ENCODE measurements at places on chromosomes 6 and 20.

- peak; percentile 8 for DNase-seq
Measured at GRCh38 chr20:62010551-62011402, 54.9 kb downstream of the TAF4 start.

- DNase-seq: no peak
Measured at GRCh38 chr6:131004936-131005335, 58.1 kb downstream of the EPB41L2 start.

DNA sequence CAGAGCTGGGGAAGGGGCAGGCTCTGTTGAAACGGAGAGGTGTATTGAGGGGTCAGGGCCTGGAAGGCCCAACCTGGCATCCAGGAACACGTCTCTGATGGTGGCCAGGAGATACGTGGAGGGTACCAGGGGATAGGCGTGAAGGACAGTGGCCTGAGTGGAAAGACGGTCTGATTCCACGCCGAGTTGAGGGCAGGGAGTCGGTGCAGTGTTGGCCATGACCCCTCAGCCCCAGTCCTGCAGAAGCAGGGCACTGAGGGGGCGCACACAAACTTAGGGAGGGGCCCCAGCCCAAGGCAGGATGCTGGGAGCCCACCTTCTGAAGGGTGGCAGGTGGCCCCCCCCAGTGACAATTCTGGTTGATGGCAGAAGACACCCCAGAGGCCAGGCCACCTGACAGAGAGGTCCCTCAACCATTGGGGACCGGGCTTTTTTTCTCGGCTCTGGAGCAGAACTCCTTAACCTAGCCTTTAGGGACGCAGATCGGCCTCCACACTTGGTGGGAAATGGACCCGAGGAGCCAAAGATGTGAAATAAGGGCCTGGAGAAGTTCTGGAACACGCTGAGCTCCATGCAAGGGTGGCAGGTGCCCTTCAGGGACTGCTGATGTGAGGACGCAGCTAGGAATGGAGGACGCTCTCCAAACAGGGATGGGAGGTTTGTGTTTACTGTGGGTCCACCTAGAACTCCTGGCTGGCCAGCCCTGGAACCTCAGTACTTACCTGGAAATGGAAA lies 91.0 kb downstream of the TMEM242 start:
- no peak for DNase-seq

- DNase-seq: no peak
Measured at GRCh38 chr6:141653590-141653989, 479.1 kb upstream of the GJE1 start.

DNA sequence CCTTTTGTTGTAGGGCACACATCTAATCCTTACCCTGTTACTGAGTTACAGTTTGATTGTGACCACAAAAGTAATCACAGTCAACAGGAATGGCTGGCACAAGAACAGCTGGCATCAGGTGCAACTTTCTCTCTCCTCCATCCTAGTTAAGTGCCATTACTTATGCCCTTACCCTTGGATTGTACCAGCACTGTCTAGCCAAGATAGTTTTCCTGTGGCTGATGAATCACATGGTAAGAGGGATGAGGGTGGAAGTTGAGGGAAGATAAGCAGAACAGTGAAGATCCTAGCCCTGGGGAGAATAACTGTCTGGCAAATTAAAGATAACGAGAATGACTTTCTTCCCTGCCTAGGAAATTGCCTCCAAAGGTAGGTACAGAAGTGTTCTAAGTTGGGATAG lies 42.0 kb downstream of the RNF217 start:
- no peak for DNase-seq

DNA sequence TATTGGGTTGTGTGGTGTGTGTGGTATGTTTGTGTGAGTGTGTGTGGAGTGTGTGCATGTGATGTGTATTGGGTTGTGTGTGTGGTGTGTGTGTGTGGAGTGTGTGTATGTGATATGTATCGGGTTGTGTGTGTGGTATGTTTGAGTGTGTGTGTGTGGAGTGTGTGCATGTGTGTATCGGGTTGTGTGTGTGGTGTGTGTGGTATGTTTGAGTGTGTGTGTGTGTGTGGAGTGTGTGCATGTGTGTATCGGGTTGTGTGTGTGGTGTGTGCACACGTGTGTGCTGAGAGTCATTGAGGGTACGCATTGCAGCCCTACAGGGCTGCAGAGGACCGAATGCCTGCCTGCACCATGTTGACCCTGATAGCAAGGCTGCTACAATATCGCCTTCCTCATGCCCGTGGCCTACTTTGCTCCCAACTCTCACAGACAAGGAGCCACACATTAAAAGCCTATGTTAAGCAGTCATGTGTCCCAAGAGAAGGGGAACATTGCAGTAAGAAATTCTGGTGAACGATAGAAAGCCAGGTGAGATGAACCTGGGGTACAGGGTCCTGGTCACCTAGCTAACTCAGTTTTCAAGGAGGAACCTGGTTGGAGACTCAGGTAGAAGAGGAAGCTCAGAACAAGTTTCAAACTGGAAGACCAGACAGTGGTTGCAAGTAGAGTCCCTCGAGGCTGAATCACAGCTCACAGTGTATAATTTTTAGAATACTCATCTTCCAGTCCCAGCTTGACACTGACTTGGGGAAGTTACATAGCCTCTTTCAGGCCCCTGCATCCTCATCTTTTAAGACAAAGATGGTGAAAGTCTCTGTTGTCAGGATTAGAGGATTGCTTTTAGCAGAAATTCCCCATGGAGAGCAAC lies 45.7 kb upstream of the TMEM170B start:
- no peak for DNase-seq

DNA sequence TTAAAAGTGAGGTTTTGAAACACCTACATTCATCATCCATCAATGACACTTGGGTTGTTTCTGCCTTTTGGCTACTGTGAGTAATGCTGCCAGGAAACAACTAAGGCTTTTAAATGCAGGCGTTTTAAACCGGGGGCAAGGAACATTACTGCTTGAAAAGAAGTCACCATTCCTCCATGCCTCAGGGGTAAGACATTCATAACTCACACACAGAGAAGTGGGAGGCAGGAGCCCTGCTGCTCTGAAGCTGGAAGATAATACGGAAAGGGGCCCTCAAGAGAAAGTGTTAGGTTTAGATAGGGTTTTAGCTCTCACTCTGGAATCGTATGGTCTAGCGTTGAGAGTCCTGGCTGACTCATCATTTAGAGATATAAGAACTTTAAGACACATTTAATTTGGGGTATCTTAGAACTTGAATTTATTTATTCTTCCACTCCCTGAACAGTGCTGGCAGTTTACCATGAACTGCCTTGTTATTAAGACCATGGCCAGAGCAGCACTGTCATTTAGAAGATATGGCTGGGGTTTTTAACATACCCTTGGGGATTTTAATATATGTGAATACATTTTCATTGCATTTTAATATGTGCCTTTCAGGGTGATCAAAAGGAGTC lies 1.8 kb downstream of the TUBB1 start:
- DNase-seq: peak; percentile 38

- no peak for DNase-seq
Measured at GRCh38 chr6:5266423-5266822, 5.1 kb downstream of the FARS2 start.

- DNase-seq: no peak
Measured at GRCh38 chr6:23890543-23891227, 235.3 kb upstream of the NRSN1 start.

DNA sequence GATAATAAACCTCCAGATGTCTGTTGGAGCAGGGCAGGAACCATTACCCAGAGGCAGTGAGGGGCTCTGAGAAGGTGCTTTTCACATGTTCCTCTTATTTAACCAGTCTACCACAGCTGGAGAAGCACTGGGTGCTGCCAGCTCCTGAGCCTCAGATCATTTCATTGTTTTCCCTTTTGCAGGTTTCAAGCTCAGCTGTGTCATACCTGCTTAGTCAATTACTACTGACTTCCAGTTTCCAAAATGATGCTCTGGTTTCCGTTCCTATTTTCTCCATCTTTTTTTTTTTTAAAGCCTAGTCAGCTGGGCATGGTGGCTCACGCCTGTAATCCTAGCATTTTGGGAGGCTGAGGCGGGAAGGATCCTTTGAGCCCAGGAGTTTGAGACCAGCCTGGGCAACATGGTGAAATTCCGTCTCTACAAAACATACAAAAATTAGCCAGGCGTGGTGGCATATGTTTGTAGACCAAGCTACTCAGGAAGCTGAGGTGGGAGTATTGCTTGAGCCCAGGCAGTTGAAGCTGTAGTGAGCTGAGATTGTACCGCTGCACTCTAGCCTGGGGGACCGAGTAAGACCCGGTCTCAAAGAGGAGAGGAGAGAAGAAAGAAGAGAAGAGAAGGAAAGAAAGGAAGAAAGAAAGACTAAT lies 6.7 kb downstream of the FLOT1 start:
- no peak for DNase-seq

DNA sequence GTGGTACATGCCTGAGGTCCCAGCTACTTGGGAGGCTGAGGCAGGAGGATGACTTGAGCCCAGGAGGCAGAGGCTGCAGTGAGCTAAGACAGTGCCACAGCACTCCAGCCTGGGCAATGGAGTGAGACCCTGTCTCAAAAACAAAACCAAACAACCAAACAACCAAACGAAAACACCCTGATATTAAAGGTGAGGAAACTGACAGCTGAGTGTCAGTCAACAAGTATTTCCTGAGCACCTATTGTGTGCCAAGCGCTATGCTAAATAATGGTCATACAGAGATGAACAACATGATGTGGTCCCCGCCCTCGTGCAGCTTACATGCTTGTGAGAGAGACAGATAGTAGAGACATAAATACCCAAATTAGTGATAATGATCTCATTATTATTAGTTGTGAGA lies 1.9 kb upstream of the TULP1 start:
- DNase-seq: no peak

DNA sequence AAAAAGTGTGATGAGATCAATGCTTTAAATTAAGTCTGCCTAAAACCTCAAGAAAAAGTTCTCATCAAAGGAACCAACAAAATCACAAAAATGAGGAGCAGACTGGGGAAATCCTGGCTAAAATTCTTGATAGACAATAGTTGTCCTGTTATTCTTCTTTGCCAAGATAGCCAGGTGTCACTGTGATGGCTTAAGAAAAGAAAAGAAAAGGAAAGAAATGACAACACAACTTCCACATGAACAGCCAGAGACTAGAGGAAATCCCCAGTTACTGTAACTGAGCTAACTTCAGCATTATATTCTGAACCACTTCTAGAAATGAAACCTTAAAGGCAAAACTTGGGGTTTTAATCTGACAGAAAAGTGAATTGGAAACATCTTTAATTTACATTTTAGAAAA lies 129.6 kb downstream of the CD24 start:
- DNase-seq: no peak

DNA sequence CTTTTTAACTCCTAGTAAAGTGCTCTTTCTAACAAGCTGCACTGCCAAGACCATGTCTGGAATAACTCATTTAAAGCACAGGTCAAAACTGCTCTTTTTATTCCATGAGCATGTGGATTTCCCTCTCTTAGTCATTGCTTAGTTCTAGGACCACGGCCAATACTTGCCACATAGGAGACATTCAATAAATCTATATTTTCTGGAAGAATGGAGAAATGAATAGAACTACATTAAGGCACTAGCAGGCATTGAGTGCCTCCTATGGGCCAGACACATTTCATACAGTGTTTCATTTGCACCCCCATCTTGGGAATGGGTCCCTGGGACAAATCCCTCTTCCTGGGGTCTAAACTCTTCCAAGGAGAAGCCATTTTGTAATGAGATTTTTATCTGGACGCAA lies 552.8 kb upstream of the CITED2 start:
- no peak for DNase-seq

- no peak for DNase-seq
Measured at GRCh38 chr6:113634352-113635163, 222.6 kb upstream of the MARCKS start.

GRCh38 chr6:4336778-4337442 lies 201.5 kb upstream of the ECI2 start:
- DNase-seq: no peak

DNA sequence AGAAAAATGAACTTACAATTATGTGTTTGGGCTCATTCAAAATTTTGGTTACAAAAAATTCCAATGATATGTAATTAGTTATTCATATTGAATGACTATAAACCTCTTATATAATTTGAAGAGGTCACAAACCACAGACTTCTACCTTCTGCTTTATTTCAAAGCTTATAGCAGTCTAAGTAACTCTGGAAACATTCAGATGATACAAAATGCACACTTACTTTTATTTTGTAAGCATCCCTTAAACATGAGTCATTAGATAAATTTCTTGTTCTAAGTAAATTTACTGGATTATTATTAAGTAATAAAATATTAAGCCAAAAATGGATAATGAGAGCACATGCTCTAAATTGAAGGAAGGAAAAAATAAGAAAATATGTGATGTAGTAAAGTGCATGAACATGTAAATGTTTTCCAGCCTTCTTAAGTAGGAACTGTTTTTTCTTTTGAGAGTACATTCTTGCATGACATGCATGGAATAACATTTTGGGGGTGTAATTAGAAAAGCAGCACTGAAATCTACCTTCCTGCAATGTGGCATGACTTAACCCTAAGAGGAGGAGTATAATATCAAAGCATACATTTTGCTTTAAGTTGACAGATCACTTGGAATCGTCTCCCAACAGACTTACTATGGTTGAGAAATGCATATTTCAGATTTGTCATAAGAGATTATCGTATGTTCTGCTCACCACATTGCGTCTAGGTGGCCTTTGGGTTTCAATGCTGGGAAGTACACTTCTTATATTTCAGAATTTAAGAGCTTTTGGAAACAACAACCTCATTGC lies 372.7 kb upstream of the HSF2 start:
- no peak for DNase-seq

- no peak for DNase-seq
Measured at GRCh38 chr20:62252342-62252966, 14.1 kb downstream of the OSBPL2 start.

DNA sequence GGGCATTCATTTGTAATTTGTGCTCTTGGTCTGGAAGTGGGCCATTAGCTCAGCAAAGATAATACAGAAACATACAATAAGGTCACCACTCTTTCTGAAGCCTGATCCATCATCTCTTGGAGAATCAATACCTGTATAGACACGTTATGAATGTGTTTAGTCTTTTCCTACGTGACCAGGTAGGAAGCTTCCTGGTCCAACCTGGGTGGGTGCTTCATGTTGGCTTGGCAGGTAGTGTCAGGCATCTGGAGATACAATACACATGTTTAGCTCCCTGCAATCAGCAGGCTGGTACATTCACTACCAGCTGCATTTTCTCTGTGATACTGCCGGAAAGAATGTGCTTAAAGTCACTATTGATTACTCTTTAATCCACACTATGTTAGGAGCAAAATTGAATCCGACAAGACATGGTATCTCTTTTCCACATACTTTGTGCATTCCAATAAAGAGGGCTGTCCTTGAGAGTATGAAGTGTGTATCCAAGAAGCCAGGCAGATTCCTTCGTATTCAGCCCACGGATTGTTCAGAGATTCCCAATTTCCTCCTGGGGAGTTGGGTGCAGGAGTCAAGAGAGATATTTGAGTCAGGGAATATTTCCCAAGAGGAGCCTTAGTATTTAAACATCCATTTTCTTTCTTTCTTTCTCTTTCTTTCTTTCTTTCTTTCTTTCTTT lies 49.9 kb upstream of the RANBP9 start:
- no peak for DNase-seq

DNA sequence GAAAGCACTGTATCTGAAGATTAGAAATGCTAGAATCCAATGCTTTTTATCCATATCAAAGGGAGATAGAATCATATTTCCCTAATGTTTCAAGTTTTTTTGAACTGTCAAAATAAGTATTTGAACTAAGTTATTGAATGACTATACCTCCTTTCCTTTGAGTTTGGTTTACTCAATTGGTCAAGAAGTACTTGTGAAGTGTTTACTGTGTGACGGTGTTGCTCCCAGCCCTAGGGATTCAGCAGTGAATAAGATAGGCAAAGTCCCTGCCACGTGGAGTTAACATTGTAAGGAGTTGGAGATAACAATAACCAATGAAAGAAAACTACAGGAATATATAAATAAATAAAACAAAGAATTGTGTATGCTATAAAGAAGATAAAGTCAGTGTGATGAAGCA lies 535.9 kb downstream of the FRK start:
- no peak for DNase-seq
